Mesendoderm (in vitro differentiated cells): ENCODE measurements at places on chromosomes 12 and 14.

GRCh38 chr12:92854344-92854743, 74.8 kb downstream of the EEA1 start:
- no peaks in the 10 kb centered on the region for H3K27me3 ChIP-seq
- peak; percentile 10 for DNase-seq
- no peak overlapping the region for H3K27ac ChIP-seq
- no peaks in the 10 kb centered on the region for H3K4me1 ChIP-seq

GRCh38 chr12:92424338-92424737, 278.5 kb upstream of the PLEKHG7 start:
- H3K27me3 ChIP-seq = no peaks in the 10 kb centered on the region
- no peaks in the 10 kb centered on the region for H3K36me3 ChIP-seq
- no peak overlapping the region for H3K27ac ChIP-seq

- no peak overlapping the region for H3K27ac ChIP-seq
- peaks cover 8% of the 10 kb centered on the region for H3K4me1 ChIP-seq
- H3K4me3 ChIP-seq = no peak overlapping the region
- H3K27me3 ChIP-seq = no peaks in the 10 kb centered on the region
These were observed 186.6 kb upstream of the RMST start for GRCh38 chr12:97275728-97276590.

DNA sequence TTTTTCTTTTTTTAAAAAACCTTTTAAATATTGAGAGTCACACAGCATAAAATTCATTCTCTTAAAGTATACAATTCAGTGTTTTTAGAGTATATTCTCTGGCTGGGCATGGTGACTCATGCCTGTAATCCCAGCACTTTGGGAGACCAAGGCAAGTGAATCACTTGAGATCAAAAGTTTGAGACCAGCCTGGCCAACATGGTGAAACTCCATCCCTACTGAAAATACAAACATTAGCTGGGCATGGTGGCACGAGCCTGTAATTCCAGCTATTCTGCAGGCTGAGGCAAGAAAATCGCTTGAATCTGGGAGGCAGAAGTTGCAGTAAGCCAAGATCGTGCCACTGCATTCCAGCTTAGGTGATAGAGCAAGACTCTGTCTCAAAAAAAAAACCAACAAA, 68.4 kb upstream of the BCAT1 start:
- no peak for DNase-seq
- H3K4me1 ChIP-seq = no peaks in the 10 kb centered on the region
- no peak overlapping the region for H3K27ac ChIP-seq
- no peaks in the 10 kb centered on the region for H3K27me3 ChIP-seq

DNA sequence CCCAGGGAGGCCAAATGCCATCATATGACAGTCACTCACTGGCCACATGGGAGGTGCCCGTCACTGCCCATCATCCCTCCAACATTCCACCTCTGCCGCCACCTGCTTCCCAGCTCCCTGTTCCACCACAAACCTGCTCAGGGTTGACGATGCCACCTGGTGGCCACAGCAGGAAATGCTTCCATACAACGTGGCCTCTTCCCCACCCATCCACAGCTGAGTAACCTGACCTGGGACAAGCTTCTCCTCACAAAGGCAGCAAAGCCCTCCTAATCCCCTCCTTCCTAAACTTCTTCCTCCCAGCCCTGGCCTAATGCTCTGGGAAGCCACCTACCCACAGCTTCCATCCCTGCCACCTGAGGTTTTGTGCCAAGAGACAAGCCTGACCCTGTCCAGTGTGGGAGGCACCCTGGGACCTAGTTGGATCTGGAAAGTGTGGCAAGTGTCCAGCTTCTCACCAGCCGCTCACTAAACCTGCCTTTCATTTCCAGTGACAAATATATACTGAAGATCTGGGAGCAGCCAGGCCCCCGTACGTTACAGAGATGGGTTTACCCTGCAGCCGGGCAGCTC, 4.3 kb downstream of the DEGS2 start:
- H3K4me3 ChIP-seq = no peak overlapping the region
- DNase-seq = peak; percentile 88
- peaks cover 12% of the 10 kb centered on the region for H3K27me3 ChIP-seq
- no peaks in the 10 kb centered on the region for H3K4me1 ChIP-seq

- no peaks in the 10 kb centered on the region for H3K4me1 ChIP-seq
- no peak for DNase-seq
- no peak overlapping the region for H3K4me3 ChIP-seq
- no peaks in the 10 kb centered on the region for H3K27me3 ChIP-seq
- H3K36me3 ChIP-seq = no peaks in the 10 kb centered on the region
These were observed 125.5 kb upstream of the RMST start for GRCh38 chr12:97336900-97337751.

DNA sequence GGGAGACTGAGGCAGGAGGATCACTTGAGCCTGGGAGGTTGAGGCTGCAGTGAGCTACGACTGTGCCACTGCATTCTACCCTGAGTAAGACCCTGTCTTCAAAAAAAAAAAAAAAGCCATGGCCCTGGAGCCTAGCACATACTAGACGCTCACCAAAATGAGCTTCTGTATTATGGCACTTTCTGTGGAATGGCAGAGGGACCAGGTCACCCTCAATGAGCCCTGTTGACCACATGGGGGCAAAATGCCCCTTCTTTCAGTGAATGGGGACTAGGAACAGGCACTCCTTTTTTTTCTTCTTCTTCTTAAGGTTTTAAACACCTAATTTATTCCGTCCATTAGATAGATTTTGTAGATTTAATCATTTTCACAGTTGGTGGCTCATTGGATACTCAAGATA, 50.5 kb downstream of the FAM222A start:
- no peak overlapping the region for H3K4me3 ChIP-seq
- no peak overlapping the region for H3K27ac ChIP-seq
- H3K27me3 ChIP-seq = no peaks in the 10 kb centered on the region
- DNase-seq = peak; percentile 41
- no peaks in the 10 kb centered on the region for H3K36me3 ChIP-seq

- H3K36me3 ChIP-seq = no peaks in the 10 kb centered on the region
- DNase-seq = no peak
- H3K4me3 ChIP-seq = no peak overlapping the region
These were observed 11.7 kb upstream of the SERPINA6 start for GRCh38 chr14:94334872-94335271.

- no peak overlapping the region for H3K4me3 ChIP-seq
- DNase-seq = no peak
- H3K4me1 ChIP-seq = no peaks in the 10 kb centered on the region
These were observed 42.9 kb upstream of the CSRNP2 start for GRCh38 chr12:51126297-51126696.

- H3K27me3 ChIP-seq = no peaks in the 10 kb centered on the region
- no peak for DNase-seq
- H3K4me3 ChIP-seq = no peak overlapping the region
- H3K4me1 ChIP-seq = no peaks in the 10 kb centered on the region
- no peaks in the 10 kb centered on the region for H3K36me3 ChIP-seq
These were observed 34.9 kb upstream of the AEBP2 start for GRCh38 chr12:19404242-19404880.

- H3K36me3 ChIP-seq = no peaks in the 10 kb centered on the region
- no peak overlapping the region for H3K4me3 ChIP-seq
- H3K4me1 ChIP-seq = peaks cover 4% of the 10 kb centered on the region
- DNase-seq = peak; percentile 88
- H3K27me3 ChIP-seq = no peaks in the 10 kb centered on the region
- no peak overlapping the region for H3K27ac ChIP-seq
These were observed 236.4 kb downstream of the PCNX1 start for GRCh38 chr14:71143381-71144290.

GRCh38 chr14:60565211-60565610, 56.3 kb downstream of the SIX6 start:
- no peak for DNase-seq
- no peaks in the 10 kb centered on the region for H3K27me3 ChIP-seq
- H3K4me1 ChIP-seq = no peaks in the 10 kb centered on the region
- H3K36me3 ChIP-seq = no peaks in the 10 kb centered on the region

- DNase-seq = peak; percentile 88
- H3K27me3 ChIP-seq = no peaks in the 10 kb centered on the region
- no peak overlapping the region for H3K4me3 ChIP-seq
- H3K27ac ChIP-seq = no peak overlapping the region
- peaks cover 2% of the 10 kb centered on the region for H3K4me1 ChIP-seq
These were observed 170.5 kb downstream of the NDUFA12 start for GRCh38 chr12:94832780-94833681.

DNA sequence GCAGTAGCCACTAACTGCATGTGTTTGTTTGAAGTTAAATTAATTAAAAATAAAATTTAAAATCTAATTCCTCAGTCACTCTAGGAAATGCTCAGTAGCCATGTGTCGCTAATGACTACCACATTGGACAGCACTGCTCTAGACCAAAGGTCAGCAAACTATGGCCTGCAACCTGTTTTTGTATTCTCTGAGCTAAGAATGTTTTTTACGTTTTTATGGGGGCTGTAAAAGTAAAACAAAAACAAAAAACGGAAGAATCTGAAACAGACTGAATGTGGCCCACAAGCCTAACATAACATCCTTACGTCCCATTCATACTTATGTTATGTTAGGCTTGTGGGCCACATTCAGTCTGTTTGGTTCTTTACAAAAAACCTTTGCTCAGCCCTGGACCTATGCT, 57.8 kb downstream of the LIN52 start:
- no peak overlapping the region for H3K4me3 ChIP-seq
- H3K36me3 ChIP-seq = no peaks in the 10 kb centered on the region
- DNase-seq = no peak
- H3K4me1 ChIP-seq = no peaks in the 10 kb centered on the region
- no peaks in the 10 kb centered on the region for H3K27me3 ChIP-seq

DNA sequence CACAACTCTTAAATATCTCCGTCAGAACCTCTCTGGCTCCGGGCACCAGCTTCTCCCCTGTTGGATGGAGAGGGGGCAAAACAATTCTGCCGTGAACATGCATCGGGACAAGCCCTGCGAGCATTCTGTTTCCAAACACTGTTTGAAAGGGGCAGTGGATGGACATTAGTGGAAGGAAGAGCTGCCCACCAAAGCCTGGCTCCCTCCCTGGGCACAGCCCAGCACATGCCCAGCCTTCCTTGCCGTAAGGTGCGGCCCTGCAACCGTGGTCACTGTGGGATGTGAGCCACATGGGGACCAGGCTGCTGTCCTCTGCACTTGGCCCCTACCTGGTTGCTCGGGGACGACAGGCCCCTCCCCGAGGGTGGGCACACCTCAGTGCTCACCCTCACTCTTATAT, 54.0 kb downstream of the TRAFD1 start:
- H3K4me1 ChIP-seq = no peaks in the 10 kb centered on the region
- no peak for DNase-seq
- peaks cover 5% of the 10 kb centered on the region for H3K36me3 ChIP-seq
- no peaks in the 10 kb centered on the region for H3K27me3 ChIP-seq
- no peak overlapping the region for H3K27ac ChIP-seq
- no peak overlapping the region for H3K4me3 ChIP-seq

DNA sequence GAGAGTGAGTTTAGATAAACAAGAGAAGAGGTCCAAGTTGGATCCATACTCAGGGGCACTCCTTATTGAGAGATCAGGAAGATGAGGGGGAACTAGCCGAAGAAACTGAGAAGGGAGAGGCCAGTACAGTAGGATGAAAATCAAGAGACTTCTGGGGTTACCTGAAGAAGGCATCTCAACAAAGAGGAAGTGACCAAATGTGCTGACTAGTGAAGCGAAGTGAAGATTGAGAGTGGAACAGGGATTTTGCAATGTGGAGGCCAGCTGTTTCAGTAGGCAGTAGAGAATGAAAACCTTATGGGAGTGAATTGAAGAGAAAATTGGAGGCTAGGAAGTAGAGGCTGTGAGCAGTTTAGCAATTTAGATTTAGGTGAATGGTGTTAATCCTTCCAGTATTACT, 153.0 kb downstream of the SYNE2 start:
- H3K4me3 ChIP-seq = no peak overlapping the region
- H3K27ac ChIP-seq = no peak overlapping the region
- DNase-seq = no peak
- H3K4me1 ChIP-seq = no peaks in the 10 kb centered on the region
- no peaks in the 10 kb centered on the region for H3K36me3 ChIP-seq
- no peaks in the 10 kb centered on the region for H3K27me3 ChIP-seq

GRCh38 chr14:100348253-100348729, 25.2 kb downstream of the SLC25A47 start:
- no peak overlapping the region for H3K27ac ChIP-seq
- H3K4me1 ChIP-seq = no peaks in the 10 kb centered on the region
- DNase-seq = no peak
- no peak overlapping the region for H3K4me3 ChIP-seq
- H3K36me3 ChIP-seq = peaks cover 26% of the 10 kb centered on the region

- H3K36me3 ChIP-seq = no peaks in the 10 kb centered on the region
- H3K4me1 ChIP-seq = no peaks in the 10 kb centered on the region
- H3K4me3 ChIP-seq = no peak overlapping the region
- no peaks in the 10 kb centered on the region for H3K27me3 ChIP-seq
- DNase-seq = no peak
- H3K27ac ChIP-seq = no peak overlapping the region
These were observed 203.1 kb upstream of the PPFIA2 start for GRCh38 chr12:81962126-81962856.

DNA sequence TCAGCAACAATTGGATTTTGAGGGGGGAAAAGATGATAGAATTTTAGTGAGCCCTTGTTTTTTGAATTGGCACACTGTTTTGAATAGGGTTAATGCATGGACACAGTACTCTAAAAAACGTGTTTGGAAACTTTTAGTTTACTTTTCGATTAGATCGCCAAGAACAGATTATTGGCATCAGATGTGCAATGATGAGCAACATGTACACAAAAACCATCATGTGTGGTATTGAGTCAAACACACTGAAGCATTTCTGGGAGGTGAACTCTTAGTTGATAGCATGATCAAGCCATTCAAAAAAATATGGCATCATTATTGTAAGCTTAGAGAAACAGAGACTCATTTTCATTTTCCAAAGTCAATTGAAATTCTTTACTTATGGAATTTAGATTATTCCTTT, 329.2 kb downstream of the ADAMTS20 start:
- no peaks in the 10 kb centered on the region for H3K27me3 ChIP-seq
- no peaks in the 10 kb centered on the region for H3K36me3 ChIP-seq
- no peak for DNase-seq
- no peak overlapping the region for H3K27ac ChIP-seq
- no peaks in the 10 kb centered on the region for H3K4me1 ChIP-seq

GRCh38 chr12:81284137-81284536, 206.3 kb downstream of the ACSS3 start:
- no peak overlapping the region for H3K4me3 ChIP-seq
- H3K36me3 ChIP-seq = no peaks in the 10 kb centered on the region
- H3K27me3 ChIP-seq = no peaks in the 10 kb centered on the region
- no peak overlapping the region for H3K27ac ChIP-seq
- peak; percentile 76 for DNase-seq
- no peaks in the 10 kb centered on the region for H3K4me1 ChIP-seq

- H3K4me1 ChIP-seq = peaks cover 2% of the 10 kb centered on the region
- DNase-seq = peak; percentile 70
- no peak overlapping the region for H3K27ac ChIP-seq
These were observed 4.9 kb downstream of the CFAP73 start for GRCh38 chr12:113154351-113154973.

GRCh38 chr12:69097619-69098368, 141.6 kb upstream of the CPSF6 start:
- H3K4me1 ChIP-seq = no peaks in the 10 kb centered on the region
- H3K4me3 ChIP-seq = no peak overlapping the region
- H3K27ac ChIP-seq = no peak overlapping the region
- peak; percentile 71 for DNase-seq
- H3K36me3 ChIP-seq = no peaks in the 10 kb centered on the region
